ENCODE measurements at places on chromosomes 5 and 9.

- no peak for DNase-seq
Observed at GRCh38 chr9:126131066-126132010, 195.3 kb upstream of the MVB12B start.

DNA sequence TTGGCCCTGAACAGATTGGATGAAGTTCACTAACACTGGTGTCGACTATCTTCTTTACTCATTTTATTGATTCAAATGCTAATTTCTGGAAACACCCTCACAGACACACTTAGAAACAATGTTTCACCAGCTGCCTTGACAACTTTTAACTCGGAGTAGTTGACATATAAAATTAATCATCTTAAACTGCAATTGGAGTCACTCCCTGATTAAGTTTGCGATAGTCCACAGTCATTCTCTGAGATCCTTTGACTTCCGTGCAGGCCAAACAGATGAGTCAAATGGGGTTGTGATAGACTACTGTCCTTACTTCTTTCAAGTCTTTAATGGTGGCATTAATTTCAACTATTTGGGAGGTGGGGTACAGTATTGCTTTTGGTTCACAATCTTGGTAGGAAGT, 114.4 kb upstream of the PCSK1 start:
- DNase-seq = no peak

GRCh38 chr5:143402017-143402552, 1.4 kb downstream of the NR3C1 start:
- peak; percentile 5 for DNase-seq

DNA sequence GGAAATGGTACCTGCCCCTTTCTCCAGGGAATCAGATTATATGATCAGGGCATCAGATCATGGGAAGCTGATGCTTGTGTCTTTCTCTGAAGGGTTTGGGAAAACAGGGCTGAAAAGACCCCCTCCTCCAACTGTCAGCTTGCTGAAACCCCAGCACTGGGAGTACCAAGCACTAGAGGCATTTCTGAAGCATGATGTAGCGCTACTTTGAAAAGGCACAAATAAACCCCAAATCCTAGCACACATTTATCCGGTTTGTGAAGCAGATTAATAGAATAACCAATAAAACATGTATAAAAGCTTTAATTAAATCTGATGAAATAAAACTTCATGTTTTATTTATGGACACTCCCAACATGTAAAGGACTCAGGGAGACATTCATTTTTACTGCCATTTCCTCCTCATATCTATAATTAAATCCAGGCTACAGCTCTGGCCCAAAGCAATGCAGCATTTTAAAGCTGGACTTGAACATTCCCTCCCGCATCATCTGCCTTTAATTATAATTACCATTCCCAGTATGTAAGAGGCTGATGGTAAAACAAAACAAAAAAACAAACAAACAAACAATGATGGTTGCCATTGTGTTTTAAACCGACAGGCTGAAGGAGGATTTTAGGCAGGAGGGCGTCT, 298.2 kb upstream of the RFX3 start:
- no peak for DNase-seq

- no peak for DNase-seq
Observed at GRCh38 chr9:87383344-87384150, 114.1 kb upstream of the DAPK1 start.

- DNase-seq = no peak
Observed at GRCh38 chr9:130789747-130790672, 45.0 kb upstream of the ABL1 start.

DNA sequence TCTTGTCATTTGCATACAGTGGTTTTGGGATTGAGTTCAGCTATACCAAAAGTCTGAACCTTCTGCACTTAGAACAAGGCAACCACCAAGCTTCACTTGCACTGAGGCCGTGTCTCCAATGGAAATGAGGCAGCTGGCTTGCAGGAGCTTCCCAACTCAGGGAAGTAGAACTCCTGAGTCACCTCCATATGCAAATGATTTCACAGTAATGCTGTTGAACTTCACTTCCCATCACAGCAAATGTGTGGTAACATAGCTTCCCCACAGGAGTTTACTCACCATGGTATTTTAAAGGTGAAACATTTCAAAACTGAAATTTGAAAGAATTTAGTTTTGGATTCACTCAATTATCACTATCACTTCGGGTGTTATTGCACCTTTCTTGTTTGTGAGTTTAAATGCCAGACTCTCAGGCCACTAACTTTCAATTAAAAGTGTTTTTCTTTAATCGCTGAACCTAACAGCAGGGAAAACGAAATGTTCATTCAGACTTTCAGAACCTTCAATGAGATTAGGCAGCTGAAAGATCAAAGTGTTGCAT, 9.0 kb downstream of the CD274 start:
- DNase-seq = no peak

DNA sequence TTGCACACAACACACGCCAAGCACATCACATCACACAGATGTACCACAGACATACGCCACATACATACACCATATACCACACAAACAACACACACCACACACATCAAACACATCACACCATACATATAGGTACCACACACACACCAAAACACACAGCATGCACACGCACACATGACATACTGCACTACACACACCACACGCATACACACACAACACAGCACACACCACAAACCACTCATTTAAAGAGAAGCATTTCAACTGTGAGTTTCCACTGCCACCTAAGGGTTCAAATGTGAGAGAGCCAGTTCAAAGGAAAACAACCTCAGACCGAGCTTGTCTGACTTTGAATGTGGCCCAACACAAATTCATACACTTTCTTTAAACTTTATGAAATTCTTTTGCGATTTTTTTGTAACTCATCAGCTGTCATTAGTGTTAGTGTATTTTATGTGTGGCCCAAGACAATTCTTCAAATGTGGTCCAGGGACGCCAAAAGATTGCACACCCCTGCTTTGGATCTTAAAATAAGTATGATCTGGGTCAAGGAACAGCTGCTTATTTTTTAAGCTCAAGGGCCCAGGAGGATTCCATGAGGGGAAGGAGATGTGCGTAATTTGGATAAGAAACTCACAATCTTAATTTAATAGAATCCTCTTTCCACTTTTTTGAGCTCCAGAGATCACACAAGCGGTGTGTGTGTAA, 494.6 kb downstream of the GADD45G start:
- no peak for DNase-seq
